ENCODE measurements at places on chromosomes 3 and 15. TPM values are rescaled to one million over a fixed set of nuclear protein-coding genes. Genes with fewer than 3 reads are reported as not detected.

Gene DAZL
- polyA plus RNA-seq = not detected

DNA sequence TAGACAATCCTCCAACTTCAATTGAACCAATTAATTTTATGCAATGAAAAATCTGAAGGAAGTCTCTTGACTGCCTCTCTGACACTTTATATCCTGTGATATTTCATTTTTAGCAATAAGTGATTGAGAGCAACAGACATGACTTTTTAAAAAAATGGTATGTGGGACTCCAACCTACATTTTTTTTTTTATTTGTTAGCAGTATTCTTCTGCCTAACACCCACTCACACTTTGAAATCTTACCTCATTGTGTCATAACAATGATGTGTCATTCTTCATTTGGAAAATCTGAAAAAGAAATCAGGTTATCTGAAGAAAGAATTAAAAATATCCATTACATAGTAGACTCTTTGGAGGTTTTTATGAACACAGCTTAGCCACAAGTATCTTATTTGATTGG lies 541.3 kb upstream of the KCNMB2 start:
- no peak for DNase-seq

Gene MYLK
- 27.3 TPM for polyA plus RNA-seq

DNA sequence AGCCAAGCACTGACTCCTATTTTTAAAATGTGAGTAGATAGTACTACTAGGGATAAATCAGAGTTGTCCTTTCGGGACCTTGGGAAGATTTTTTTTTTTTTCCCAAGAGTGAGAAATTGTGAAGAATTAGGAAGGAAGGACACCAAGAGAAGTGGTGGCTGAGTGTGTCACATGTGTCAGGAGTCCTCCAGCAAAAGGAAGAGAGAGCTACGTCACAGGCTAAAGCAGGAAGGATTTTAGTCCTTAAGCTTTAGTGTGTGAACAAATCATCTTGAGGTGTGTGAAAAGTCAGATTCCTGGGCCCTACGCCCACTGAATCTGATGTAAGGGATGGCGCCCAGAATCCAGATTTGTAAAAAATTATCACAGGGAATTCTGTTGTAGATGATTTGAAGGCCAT lies 172.7 kb downstream of the SERPINI1 start:
- no peak for DNase-seq

Gene STARD5
- 2.7 TPM for polyA plus RNA-seq

Gene SST
- polyA plus RNA-seq = 7.0 TPM

All from right cardiac atrium (tissue), 5 donors.